ENCODE measurements at places on chromosomes 2 and 18.

GRCh38 chr2:9370746-9371145 lies 52.6 kb downstream of the ITGB1BP1 start:
- DNase-seq = no peak

GRCh38 chr2:14565666-14566065 lies 66.9 kb upstream of the LRATD1 start:
- no peak for DNase-seq

- no peak for DNase-seq
Observed at GRCh38 chr18:50310080-50310479, 22.6 kb upstream of the CXXC1 start.

GRCh38 chr2:174614261-174614660 lies 16.7 kb upstream of the WIPF1 start:
- no peak for DNase-seq

DNA sequence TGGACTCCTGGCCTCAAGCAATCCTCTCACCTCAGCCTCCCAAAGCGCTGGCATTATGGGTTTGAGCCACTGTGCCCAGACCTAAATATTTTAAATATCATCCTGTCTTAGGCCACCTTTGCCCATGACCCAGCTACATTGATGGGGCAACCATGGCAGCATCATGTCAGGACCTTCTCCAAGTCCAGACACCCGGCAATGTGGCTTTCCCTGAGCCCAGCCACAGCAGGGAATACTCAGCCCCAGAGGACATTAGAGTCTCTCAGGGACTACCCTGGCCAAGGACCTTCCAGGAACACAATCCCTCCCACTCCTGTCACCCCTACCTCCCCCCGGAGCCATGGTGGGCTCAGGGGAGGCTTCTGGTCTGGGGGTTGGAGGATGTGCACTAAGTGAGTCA lies 72.8 kb downstream of the SMAD7 start:
- DNase-seq = no peak
